Right renal pelvis (tissue), 4 donors: ENCODE measurements at places on chromosomes 2 and 18.

GRCh38 chr2:239098288-239098970, 250.5 kb downstream of the TWIST2 start:
- no peak for DNase-seq

DNA sequence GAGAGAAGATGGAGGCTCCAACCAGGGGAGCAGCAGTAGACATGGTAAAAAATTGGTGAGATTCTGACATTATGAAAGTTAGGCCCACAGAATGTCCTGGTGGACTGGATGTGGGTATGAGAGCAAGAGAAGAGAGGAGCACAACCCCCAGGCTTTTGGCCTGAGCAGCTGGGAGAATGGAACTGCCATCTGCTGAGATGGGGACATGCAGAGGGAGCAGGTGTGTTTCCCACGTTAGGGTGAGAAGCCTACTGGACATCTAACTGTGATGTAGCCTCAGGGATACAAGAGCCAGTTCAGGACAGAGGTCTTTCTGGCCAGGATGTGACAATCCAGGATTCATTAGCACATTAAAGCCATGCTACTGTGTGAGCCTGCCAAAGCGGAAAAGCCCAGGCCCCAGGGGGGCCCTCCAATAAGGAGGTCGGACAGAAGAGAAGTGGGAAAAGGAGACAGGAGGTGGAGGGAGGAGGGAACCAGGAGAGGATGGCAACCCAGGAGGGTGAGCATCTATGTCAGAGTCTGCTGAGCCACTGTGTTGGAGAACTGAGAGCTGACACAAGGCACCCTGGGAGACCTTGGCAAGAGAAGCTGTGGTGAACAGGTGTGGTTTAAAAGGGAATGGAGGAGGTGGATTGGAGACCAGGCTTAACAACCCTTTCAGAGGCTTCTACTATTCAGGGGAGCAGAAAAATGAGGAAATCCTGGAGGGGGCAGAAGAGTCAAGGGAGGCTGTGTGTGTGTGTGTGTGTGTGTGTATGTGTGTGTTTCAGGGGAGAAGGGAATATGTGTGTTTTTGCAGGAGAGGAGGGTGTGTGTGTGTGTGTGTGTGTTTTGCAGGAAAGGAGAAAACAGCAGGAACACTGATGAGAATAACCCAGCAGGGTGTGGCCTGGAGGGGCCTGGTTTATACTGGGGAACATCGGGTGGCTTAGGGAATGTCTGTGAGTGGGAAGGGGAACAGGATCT, 10.5 kb downstream of the CYB5A start:
- no peak for DNase-seq

GRCh38 chr2:86368161-86368824, 30.9 kb upstream of the REEP1 start:
- DNase-seq: peak; percentile 26

DNA sequence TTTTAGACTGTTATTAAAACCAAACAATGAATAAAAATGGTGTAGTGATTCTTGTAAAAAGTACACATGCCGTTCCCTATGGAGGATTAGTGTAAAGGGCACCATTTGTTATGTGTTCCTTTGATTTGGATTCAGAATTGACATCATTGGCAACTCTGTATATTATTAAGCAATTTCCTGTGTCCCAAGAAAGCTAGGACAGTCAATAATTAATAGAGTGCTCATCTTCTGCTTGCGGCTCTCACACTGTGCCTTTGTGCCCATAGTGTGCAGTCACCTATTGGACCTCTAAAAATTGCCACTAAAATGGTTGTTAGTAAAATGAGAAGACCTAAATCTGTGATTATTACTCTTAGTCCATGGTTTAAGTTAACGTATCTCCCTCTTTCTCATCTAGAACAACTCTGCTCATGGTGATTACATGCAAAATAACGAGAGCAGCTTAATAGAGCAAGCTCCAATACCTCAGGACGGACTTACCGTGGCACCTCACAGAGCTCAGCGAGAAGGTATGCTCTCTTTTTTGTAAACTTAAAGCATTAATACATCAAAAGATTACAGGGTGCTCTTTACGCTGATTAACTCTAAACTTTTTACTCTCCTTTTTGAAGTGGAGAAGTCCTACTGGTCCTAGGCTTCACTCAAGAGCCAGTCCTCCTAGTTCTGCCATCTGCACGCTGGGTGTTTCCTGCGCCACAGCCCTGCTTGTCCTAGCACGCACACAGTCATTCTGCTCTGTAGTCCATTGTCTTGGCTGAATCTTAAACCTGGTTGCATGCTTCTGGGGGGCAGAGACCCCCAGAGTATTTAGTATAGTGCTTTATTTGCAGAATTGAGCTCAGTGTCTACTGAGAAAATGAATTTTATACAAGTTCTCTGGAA, 16.7 kb downstream of the ZCCHC2 start:
- DNase-seq: no peak

DNA sequence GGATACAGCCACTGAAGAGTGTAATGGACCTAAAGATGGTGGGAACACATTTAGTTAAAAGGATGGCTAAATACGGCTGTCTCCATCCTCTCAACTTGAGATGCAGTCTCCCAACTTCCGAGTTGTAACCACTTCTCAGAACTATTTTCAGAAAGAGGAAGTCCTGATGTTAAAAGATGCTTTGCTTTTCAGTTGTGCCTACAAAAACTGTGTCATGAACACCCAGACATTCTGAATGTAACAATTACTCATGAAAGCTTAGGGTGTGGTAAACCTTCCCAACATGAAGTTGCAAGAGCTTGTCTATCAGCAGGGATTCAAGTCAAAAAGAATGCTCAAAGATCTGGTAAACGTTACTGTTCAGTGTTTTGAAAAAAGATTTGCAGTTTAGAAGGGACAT, 147.9 kb downstream of the DOCK10 start:
- no peak for DNase-seq

DNA sequence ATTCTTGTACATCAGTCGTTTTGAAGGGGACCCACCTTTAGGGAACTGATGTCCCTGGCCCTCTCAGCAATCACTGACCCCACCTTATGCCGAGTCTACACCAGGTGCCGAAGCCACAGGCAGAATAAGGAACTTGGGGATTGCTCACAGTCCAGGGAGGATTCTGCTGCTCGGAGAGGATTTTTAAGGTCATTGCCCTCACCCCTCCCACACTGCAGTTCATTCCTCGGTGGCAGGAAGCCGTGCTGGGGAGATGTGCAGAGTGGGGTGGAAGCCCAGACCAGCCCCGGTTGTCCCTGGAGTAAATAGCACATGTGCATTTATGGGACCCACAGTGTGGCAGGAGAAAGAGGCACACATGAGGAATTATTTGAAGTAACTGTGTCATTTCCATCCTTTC, 50.4 kb downstream of the PLB1 start:
- DNase-seq: no peak

DNA sequence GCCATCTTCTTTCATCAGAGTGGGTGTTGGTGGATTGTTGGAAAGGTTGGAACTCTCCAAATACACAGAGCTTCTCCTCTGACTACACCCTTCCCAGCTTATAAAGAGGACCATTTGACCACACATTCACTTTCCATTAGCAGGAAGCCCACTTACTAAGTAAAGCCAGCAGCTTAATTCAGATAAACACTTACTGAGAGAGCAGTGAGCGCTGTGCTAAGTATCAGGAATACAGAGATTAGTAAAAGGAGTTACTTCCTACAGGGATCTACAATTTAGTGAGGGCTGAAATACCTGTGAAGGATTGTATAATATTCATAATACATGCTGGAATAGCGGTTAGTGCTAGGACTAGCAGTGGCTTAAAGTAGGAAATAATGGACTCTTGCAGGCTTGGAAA, 343.0 kb downstream of the NYAP2 start:
- no peak for DNase-seq

- DNase-seq: no peak
These were observed 282.1 kb upstream of the HS6ST1 start for GRCh38 chr2:128600581-128601297.

GRCh38 chr18:66668706-66669105, 64.8 kb upstream of the CDH19 start:
- no peak for DNase-seq

- DNase-seq: no peak
These were observed 167.9 kb downstream of the TNS1 start for GRCh38 chr2:217834744-217835513.

DNA sequence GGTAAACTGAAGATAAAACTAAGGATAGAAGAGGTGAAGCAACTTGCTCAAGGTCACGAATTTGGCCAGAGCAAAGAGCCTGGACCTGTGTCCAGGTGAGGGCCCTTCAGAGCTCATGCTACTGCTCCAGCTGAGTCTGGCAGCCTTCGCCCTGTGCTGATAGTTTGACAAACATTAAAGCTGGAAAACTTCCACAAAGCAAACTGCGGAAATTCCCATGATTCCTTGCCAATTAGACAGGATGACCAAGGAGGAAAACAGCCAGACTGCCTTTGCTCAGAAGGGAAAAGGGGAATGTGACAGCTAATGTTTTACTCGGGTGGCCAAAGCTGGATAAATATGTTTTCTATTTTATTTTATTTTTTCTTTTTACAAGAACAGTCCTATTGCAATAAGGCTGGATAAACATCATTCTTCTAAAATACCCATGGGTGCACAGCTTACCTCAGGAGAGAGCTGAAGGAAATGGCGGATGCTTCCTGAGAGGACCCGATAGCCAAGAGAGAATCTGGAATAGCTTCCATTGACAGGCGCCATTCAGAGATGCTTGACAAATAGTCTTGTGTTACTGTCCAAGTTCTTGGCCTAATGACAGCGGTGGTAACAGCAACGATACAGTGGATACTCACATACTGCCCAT, 5.3 kb upstream of the CTAGE1 start:
- no peak for DNase-seq

DNA sequence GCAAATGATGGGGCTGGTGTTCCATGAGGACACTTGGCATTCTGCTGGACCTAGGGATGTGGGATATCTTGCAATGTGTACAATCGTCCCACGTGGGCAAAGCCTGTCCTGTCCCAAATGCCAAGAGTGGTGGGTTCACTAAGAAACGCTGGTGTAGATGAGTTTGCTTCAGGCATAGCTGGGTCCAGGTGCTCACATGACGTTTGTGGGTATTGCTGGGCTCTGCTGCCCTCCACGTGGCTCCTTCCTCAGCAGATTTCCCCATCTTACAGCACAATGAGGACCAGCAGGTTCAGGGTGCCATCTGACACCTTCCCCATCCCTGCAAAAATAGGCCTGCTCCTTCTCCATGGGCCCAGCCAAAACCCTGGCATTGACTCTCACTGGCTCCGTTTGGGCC, 105.9 kb downstream of the SEPTIN10 start:
- no peak for DNase-seq

GRCh38 chr2:74384051-74384450, 3.9 kb upstream of the DCTN1 start:
- DNase-seq: no peak

DNA sequence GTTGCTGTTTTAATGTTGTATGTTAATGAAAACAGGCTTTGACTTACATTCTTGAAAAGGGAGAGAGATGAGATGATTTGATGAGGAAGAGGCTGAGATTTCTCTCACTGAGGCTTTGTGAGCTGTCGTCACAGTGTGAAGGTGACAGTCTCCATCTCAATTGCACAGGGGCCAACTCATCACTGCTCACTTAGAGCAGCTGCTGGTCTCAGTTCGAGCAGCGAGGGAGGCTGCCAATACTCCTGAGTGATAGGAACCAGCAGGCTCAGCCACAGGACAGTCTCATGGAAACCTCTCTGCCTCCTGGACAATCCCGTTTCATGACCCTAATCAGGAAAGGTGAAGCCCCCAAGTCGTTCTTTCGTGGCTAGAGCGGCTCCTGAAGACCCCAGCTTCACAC, 170.7 kb upstream of the SOX11 start:
- DNase-seq: no peak
